Sigmoid colon (tissue), 7 donors: ENCODE measurements at places on chromosomes 1 and 21. TPM values are rescaled to one million over a fixed set of nuclear protein-coding genes. Genes with fewer than 3 reads are reported as not detected.

DNA sequence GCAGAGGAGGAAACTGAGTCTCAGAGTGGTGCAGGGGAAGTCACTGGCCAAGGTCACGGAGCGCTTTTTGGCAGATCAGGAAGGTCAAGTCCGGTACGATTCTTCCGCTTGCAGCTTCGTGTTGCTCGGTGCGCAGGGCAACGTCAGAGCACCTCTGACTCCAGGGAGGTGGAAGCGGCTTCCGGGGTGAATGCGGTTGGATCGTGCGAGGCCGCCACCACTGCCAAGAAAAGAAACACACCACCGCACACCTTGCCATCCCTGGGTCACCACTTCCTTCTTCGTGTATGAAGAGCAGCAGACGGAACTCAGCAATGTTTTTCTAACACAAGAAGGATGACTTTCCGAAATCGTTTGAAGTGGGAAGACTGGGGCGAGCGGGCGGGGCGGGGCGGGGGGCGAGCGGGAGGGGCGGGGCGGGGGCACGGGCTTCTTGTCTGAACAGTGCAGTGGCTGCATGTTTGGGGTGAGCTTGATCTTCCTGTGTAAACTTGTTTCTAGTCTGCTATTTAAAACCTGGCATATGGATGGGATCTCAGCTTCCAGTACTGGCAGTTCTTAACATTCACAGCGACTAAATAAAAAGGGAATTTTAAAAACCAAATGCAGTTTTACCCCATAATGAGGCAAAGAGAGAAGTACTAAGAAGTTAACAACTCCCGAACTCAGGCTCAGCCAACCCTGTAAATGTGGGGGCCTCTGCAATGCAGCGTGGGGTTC, 300.0 kb downstream of the RRAGC start:
- no peak for DNase-seq

DNA sequence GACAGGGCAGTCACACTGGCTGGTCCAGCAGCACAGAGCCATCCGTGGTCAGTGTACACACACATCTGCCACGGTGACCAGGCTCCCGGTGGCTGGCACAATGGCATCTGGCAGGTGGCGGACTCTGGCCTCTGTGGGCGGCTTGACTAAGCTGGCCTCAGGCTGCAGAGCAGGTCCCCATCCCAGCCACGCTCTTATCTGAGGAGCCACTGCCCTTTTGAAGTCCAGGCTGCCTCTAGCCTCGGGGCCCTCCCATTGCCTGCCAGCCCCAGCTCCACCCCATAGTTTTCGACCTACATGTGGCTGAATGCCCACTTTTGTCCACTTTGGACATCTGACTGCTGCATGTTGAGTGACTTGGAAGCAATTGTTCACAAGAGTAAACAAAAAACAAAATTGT, 29.9 kb upstream of the EDN2 start:
- DNase-seq: no peak

- DNase-seq: no peak
These were observed 110.5 kb upstream of the UBE2U start for GRCh38 chr1:64092851-64093371.

- DNase-seq: peak; percentile 67
These were observed 246.1 kb downstream of the FMN2 start for GRCh38 chr1:240337781-240338180.

DNA sequence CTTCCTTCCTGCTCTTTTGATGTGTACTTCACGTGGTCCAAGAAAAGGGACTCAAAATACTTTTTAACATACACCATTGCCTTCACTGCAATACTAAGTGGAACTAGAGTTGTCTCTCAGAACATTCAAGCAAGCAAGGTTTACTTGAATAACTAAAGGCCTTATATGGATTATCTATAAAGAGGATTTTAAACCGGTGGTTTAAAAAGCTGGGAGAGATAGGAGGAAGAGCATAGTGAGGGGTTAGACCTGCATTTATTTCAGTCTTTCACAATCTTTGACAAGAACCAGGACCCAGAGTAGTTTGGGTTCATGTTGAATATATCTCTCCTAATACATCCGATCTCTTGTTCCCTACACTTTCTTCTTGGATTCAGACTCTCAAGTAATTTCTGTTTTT, 6.9 kb downstream of the S1PR1 start:
- DNase-seq: no peak

DNA sequence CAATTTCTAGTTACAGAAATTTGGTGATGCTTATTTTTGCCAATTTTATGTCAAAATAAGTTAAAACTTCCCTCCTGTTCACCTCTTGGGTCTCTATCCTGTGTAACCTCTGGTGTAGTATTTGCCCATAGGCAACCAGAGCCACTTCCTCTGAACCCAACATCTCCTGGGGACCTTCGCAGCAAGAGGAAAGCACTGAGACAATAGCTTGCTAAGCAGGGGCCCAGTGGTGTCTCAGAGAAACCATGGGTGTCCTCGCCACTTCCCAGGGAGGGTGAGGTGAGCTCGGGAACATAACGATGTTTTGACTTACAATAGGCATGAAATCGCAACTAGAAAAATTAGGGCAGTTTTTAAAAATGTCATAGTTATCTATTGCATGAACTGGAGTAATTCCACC, 56.4 kb upstream of the SCCPDH start:
- no peak for DNase-seq

DNA sequence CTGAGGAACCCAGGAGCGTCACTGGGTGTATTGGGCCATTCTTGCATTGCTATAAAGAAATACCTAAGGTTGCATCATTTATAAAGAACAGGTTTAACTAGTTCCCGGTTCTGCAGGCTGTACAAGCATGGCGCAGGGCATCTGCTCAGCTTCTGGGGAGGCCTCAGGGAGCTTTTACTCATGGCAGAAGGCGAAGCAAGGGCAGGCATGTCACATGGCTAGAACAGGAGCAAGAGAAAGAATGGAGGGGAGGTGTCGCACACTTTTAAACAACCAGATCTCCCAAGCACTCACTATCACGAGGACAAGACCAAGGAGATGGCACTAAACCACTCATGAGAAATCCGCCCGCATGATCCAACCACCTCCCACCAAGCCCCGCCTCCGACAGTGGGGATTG, 65.2 kb downstream of the PSMG1 start:
- DNase-seq: peak; percentile 21

- no peak for DNase-seq
These were observed 827.6 kb upstream of the B3GALT2 start for GRCh38 chr1:194014014-194014413.

DNA sequence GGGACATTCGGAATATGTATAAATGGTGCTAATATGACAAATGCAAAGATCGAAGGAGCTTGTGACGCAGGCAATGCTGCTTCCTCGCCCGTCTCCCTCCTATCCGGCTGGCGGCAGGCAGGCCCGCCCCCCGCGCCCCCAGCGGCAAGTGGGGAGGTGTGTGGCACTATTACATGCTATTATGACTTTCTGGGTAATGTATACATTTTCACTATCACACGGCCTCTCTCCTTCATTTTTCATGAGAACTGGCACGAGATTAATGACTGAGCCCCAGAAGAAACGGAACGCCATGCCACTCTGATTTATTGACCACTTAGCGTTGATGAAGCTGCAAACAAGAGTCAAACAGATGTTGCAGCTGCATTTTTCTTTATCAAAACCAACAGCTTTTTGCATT, 138.9 kb upstream of the VAMP3 start:
- DNase-seq: no peak

GRCh38 chr1:46822248-46822826, 23.5 kb downstream of the CYP4B1 start:
- DNase-seq: no peak

- no peak for DNase-seq
These were observed 90.6 kb upstream of the ZNF678 start for GRCh38 chr1:227472772-227473171.

Gene SLFNL1
- total RNA-seq: 0.99 TPM

Gene KLF17
- total RNA-seq: 0.28 TPM

Gene FLG2
- not detected for total RNA-seq

Gene FAM163A
- 2.4 TPM for total RNA-seq
